Activated effector memory CD4-positive, alpha-beta T cell treated with Interleukin-2 at 50 U/mL for 16 hours (primary cell): ENCODE measurements at places on chromosomes 6 and 20.

GRCh38 chr6:1581120-1581991 is 28.4 kb upstream of the FOXC1 start:
- no peak for DNase-seq

GRCh38 chr6:92433911-92434310 is 985.4 kb downstream of the EPHA7 start:
- DNase-seq = no peak

DNA sequence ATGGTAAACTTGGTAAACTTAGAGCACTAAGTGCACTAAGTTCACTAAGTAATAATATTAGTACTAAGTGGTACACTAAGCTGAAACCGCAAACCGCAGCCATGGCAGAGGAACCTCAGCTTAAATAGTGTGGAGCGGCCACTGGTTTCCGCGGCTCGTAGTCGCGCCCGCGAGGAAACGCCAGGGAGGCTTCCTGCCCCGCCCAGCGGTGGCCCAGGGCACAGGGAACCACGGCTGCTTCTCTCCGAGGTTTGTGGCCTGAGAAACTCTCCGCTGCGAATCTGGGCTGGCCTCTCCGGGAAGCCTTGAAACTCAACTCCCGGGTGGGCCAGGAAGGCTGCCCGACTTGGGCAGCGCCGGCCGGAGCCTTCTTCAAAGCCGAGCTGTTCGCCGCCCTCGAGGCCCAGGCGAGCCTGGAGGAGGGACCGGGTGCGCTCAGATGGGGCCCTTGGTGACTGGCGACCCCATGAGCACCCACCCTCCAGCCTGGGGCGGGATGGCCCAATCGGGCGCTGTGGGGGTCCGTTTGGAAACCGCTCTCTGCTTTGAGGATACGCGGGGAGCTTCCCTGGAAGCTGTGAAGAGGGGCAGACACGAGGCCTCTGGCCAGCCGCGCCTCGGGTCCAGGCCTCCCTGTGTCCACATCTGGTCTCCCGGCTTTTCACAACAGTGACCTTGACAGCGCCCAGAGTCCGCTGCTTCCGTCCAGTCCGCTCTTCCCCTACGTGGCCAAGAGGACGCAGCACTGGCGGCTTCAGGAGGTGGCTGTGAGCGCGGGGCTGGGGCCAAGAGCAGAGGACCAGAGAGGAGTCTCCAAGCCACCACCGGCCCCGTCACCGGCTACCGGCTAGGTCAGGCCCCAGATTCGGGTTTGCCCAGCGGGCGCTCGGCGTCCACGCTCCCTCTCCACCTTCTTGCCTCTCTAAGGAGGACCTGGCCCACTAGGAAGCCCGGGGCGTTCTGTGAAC is 25.4 kb upstream of the HLA-E start:
- DNase-seq = peak; percentile 46

DNA sequence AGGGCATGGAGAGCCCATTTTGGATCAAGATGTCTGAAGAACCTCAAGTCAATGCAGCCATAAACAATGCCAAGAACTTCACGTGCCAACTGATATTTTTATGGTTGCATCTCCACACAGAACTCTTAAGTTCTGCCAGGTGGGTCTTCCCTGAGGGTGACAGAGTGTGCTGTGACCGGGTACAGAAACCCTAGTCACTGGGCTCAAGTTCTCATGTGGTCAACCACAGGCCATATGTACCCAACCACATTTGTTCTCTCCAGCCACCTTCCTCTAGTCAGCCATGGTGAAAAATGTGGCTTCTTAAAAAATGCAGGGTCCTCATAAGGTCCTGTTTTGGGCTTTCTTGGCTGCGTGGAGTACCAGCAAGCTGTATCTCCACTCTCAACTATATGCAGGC is 48.9 kb downstream of the CLIC5 start:
- DNase-seq = no peak

DNA sequence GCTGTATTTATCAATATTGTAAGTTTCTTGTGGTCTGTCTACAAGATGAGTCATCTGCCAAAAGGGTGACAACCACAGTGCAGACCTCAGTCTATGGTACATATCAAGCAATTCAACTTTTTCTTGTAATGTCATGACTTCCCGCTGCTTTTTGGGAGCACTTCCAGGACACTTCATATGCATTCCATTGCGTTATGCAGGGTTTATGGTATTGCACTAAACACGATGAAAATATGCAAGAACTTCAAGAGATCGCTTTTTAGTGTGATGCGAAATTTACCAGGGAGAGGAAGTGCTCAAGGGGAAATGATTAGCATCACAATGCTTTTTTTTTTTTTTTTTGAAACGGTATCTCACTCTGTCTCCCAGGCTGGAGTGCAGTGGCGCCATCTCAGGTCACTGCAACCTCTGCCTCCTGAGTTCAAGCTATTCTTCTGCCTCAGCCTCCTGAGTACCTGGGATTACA is 166.5 kb downstream of the TFAP2A start:
- DNase-seq = no peak

DNA sequence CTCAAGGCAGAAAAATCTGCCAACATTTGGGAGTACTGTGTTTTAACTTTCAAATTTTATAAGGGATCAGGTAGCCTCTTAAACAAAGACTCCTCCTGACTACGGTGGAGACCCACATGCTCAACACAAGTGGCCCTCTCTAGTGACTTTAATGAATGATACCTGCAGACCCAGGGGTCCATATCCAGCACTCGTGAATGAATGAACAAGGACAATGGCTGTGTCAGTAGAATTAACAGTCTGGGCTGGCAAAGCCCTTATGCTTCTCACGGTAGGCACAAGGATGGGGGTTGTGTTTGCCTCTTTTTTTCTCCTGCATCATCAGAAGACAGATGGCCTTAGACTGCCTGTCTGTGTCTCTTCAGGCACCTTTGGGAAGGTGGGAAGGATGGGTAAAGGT is 112.6 kb upstream of the TRAF3IP2 start:
- DNase-seq = no peak

- no peak for DNase-seq
Observed at GRCh38 chr20:5748246-5748645, 2.0 kb upstream of the SHLD1 start.

GRCh38 chr6:126550323-126550722 is 210.4 kb downstream of the CENPW start:
- no peak for DNase-seq

- DNase-seq = no peak
Observed at GRCh38 chr6:131377112-131377705, 195.8 kb upstream of the ARG1 start.

GRCh38 chr6:156587071-156587470 is 190.1 kb upstream of the ARID1B start:
- DNase-seq = no peak

DNA sequence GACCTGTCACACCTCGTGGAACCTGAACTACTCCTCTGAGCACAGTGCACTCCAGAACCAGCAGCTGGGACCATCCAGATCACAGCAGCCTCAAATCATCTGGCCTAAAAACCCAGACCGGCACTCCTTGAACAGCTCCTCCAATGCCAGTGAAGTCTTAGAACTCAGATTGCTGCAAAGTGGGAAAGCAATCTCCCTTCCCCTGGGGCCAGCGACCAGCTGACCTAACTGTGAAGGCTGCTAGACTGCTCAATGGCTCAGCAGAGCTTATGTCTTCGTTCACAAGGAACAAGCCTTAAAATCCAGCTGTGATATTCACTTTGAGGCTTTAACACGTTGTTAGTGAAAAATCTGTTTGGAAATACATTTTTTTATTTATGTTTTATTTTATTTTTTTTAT is 243.2 kb downstream of the ANKRD60 start:
- no peak for DNase-seq

DNA sequence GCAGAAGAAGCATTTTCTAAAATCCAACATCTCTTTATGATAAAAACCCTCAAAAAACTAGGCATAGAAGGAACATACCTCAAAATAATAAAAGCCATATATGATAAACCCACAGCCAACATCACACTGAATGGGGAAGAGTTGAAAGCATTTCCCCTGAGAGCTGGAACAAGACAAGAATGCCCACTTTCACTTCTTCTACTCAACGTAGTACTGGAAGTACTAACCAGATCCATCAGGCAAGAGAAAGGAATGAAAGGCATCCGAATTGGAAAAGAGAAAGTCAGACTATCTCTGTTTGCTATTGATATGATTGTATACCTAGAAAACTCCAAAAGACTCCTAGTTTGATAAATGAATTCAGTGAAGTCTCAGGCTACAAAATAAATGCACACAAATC is 7.9 kb upstream of the CDK19 start:
- DNase-seq = no peak

DNA sequence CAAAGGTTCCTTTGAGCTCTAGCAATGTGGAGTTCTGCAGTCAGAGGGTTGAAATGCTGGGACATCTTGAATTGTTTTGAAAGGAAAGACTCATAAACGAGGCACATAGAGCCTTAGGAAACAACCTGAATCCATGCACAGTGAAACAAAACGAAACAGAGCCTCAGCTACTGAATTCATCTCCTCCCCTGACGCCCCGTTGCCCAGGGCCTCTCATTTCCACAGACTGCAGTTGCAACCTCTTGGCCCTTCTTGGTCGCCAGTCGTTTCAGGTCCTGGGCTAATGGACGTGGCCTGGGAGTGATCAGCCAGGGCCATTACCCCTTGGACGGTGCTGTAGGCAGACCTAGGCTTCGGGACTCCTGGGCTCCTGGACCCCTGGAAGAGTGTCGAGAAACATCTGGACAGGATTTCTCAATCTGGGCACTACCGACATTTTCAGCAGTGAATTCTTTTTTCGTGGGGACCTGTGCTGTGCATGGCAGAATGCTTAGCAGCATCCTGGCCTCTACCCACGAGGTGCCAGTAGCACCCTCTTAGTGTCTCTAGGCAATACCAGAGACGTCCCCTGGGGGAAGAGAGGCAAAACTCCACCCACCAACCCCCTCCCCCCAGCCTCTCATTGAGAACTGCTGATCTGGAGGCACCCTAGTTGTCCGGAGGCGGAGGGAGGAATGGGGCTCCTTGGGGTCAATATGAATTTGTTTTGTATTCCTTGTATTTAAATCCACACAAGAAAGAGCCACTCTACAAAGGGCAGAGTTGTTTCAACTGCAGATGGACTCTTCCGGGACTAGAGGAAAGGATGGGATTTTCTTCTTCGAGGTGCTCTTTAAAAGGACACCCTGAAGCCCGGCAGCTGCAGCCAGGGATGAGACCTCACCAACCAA is 50.2 kb downstream of the TMEM242 start:
- peak; percentile 11 for DNase-seq

GRCh38 chr6:22296067-22296466 is 769 bp downstream of the PRL start:
- no peak for DNase-seq

DNA sequence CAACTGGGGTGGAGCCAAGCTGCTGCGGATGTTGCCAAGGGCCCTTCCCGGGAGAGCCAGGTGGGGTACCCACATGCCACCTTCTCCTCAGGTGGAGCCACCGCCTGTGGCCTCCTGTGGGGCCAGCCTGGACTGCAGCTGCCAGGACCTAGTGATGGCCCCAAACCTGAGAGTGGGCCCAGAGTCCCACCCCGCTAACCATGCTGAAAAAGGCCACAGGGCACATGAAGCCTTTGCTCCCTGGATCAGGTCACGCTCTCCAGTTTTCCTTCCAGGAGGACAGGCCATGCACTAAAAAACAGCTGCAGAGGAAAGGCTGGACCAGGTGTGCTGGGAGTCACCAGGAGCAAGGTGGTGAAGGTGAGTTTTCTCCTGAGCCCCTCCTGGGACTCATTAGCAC is 73.9 kb upstream of the SLC22A16 start:
- no peak for DNase-seq

DNA sequence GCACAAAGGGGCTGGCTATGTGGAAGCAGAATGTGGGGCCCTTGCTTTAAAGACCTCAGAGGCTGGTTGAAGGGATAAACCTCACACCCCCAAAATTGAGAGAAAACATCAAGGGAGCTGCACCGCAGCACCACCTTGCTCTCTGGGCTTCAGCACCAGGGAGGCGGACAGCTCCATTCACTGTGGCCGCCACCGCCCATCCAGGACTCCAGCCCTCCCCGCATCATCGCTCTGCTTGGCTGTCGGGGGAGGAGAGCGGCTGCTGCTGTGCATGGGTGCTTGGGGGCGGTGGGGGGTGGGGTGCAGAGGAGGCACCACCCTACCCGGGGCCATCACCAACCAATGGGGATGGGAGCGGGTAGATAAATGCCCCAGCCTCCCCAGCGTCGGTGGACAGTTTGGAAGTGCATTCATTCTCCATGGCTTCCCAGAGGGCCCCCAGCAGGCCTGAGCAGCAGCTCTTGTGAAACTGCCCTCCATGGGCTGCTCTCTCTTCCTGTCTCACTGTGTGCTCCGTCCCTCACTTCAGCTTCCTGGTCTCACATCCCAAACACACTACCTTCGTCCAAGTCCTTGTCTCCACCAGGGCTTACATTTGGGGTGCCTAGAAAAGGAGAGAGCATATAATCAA is 75.7 kb upstream of the BHLHE23 start:
- no peak for DNase-seq

GRCh38 chr6:22445946-22446345 is 123.4 kb upstream of the HDGFL1 start:
- no peak for DNase-seq

DNA sequence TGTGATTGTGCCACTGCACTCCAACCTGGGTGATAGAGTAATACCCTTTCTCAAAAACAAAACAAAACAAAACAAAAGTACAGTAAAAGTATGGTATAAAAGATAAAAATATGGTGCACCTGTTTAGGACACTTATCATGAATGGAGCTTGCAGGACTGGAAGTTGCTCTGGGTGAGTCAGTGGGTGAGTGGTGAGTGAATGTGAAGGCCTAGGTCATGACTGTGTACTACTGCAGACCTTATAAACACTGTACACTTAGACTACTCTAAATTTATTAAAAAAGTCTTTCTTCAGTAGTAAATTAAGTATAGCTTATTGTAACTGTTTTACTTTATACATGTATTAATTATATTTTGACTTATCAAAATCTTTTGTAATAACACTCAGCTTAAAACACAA is 46.0 kb downstream of the ZFP64 start:
- no peak for DNase-seq

GRCh38 chr6:150711584-150712504 is 112.2 kb downstream of the PLEKHG1 start:
- no peak for DNase-seq

DNA sequence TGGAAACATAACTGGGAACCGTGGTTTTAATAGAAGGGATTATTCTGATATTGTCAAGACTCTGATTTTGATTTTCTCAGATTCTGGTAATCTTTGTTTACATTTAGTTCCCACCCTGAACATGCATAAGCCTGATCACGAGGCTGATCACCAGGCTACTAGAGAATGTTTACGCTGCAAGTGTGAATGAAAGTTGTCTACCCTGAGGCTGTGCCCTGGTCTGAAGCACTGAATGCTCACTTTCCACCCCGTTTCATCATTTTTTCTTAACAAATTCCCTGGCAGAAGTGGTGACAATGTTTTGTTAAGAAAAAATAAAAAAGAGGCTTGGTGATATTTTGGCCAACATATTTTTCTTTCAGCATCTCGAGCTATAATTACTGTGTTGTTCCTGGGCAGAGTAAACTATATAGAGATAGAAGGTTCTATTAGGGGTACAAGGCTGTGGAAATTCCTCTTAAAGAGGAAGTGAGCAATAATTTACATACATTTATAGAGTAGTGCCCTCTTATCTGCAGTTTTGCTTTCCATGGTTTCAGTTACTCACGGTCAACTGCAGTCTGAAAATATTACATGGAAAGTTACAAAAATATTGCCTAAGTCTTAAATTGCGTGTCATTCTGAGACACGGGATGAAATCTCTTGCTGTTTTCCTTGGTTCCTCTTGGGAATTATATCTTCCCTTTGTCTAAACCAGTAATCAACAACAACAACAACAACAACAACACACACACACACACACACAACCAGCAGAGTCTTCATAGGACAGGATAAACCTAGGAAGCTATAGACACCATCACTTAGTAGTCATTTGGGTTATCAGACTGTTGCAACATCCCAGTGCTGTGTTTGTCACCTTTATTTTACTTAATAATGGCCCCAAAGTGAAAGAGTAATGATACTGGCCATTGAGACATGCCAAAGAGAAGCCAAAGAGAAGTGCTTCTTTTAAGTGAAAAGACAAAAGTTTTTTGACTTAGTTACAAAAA is 566.6 kb upstream of the CITED2 start:
- DNase-seq = no peak
